PC-3 (cell line): ENCODE measurements at places on chromosomes 13 and 19. TPM values are rescaled to one million over a fixed set of nuclear protein-coding genes. Genes with fewer than 3 reads are reported as not detected.
A peak's percentile ranks its signal among the peaks of the same experiment; 100 is the strongest.

GRCh38 chr19:49793561-49793840 is 19.6 kb downstream of the FUZ start:
- H3K4me3 ChIP-seq, result no peak overlapping the region
- H3K27ac ChIP-seq, result peak overlapping the region; percentile 8
- peak; percentile 77 for DNase-seq
- H3K4me1 ChIP-seq, result peaks cover 9% of the 10 kb centered on the region; the same call in 1 of the 2 replicates

The NCAN gene
- total RNA-seq, result 0.15 TPM in 1 of 2 replicates, not detected in the other

The RPS16 gene
- 294 and 418 TPM in 2 replicates for total RNA-seq

The LGALS7B gene
- not detected in 2 replicates for total RNA-seq
